Natural killer cell (primary cell): ENCODE measurements at places on chromosomes 11 and 22. TPM values are rescaled to one million over a fixed set of nuclear protein-coding genes. Genes with fewer than 3 reads are reported as not detected.

Gene CHRDL2
- not detected for total RNA-seq

Gene TPCN2
- total RNA-seq, result 18.3 TPM

DNA sequence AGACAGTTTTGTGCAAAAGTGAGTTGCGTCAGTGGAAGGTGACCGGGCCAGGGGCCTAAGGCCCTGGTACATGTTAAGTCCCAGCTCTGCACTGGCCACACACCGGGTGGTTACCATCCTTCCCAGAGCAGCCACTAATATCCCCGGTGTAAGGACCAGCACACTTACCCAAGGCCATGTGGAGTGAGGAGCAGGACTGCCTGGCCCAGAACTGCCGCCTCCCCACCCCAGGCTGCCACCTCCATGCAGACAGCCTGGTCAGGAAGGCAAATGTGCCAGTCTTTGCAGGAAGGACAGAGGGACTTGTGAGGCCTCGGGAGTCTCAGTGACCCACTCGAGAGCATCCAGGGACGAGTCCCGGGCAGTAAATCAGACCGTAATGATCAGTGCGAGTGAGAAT is 102.9 kb downstream of the MORC2 start:
- no peak for DNase-seq
- H3K36me3 ChIP-seq, result no peaks in the 10 kb centered on the region
- H3K4me3 ChIP-seq, result no peak overlapping the region
- H3K27ac ChIP-seq, result no peak overlapping the region

- H3K4me3 ChIP-seq, result no peak overlapping the region
- no peaks in the 10 kb centered on the region for H3K27me3 ChIP-seq
- H3K27ac ChIP-seq, result no peak overlapping the region
- H3K4me1 ChIP-seq, result peaks cover 58% of the 10 kb centered on the region
- peaks cover 19% of the 10 kb centered on the region for H3K36me3 ChIP-seq
- peak; percentile 17 for DNase-seq
Observed at GRCh38 chr22:49965091-49966040, 4.8 kb downstream of the PIM3 start.

GRCh38 chr11:35257281-35257680 is 118.3 kb downstream of the CD44 start:
- no peaks in the 10 kb centered on the region for H3K36me3 ChIP-seq
- peak overlapping the region; percentile 56 for H3K27ac ChIP-seq
- peaks cover 4% of the 10 kb centered on the region for H3K4me1 ChIP-seq
- no peak overlapping the region for H3K4me3 ChIP-seq
- H3K27me3 ChIP-seq, result no peaks in the 10 kb centered on the region

DNA sequence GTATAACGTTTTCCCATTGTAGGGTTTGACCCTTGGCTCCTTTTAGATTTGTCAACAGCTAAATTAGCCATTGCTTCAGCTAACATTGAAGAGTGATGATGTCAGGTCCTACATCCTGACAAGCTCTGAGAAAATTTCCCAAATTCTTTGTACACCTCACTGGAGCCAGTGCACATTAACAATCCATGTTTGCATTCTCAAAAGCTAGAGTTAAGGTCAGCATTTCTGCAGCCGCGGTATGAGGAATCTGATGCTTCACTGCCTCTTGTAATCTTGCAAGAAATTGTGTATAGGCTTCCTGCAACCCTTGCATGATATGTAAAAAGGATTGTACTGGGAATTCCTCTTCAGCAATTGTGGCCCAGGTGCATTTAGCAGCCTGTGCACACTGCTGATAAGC is 33.1 kb upstream of the NCAM1 start:
- no peak for DNase-seq
- no peak overlapping the region for H3K27ac ChIP-seq
- H3K4me1 ChIP-seq, result no peaks in the 10 kb centered on the region
- no peak overlapping the region for H3K4me3 ChIP-seq
- H3K27me3 ChIP-seq, result no peaks in the 10 kb centered on the region

DNA sequence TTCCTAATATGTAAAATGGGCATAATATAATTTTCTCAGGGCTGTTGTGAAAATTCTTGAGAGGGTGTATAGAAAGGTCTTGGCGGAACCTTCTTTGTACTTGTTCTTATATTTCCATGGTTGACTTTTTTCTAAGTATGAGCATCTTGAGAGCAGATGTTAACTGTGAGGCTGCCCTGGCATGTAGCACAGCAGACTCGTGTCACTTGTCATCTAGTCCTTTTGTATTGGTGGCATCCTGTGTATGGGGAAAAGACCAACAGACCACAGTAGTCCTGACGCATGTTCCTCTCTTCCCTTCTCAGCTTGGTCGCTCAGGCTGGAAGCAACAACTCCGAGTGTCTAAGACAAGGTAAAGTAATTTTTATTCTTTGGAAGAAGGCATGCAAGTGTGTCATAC is 153.8 kb upstream of the ZBED5 start:
- no peaks in the 10 kb centered on the region for H3K27me3 ChIP-seq
- no peak overlapping the region for H3K27ac ChIP-seq
- H3K4me3 ChIP-seq, result no peak overlapping the region
- H3K36me3 ChIP-seq, result no peaks in the 10 kb centered on the region
- H3K4me1 ChIP-seq, result no peaks in the 10 kb centered on the region
- DNase-seq, result no peak

Gene APLNR
- total RNA-seq, result not detected

DNA sequence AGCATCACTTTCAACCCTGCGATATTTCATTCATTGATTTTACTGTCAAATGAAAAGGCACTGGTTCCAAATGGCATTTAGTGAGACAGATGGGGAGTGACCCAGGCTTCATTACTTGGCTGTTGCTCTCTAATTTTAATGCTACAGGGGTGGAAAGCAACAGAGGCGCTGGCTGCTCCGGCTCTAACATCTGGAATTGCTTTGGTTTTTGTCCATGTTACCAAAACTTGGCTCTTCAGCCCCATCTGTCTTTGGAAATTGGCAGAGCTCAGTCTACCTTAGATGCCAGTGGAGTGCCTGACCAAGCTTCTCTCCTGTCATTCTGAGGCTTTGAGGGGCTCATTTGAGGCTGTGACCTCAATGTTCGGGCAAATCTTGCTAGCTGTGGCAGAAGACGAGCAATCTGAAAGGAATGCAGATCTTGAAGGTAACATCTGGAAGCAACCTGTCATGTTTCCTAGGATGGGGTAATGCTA is 409.5 kb upstream of the SYN3 start:
- no peak overlapping the region for H3K4me3 ChIP-seq
- DNase-seq, result no peak
- no peak overlapping the region for H3K27ac ChIP-seq
- H3K27me3 ChIP-seq, result no peaks in the 10 kb centered on the region
- no peaks in the 10 kb centered on the region for H3K4me1 ChIP-seq

- no peak for DNase-seq
- H3K27ac ChIP-seq, result no peak overlapping the region
- H3K36me3 ChIP-seq, result peaks cover 80% of the 10 kb centered on the region
- H3K27me3 ChIP-seq, result no peaks in the 10 kb centered on the region
- peaks cover 3% of the 10 kb centered on the region for H3K4me1 ChIP-seq
- H3K4me3 ChIP-seq, result no peak overlapping the region
Observed at GRCh38 chr11:47469361-47470179, 20.6 kb upstream of the RAPSN start.

DNA sequence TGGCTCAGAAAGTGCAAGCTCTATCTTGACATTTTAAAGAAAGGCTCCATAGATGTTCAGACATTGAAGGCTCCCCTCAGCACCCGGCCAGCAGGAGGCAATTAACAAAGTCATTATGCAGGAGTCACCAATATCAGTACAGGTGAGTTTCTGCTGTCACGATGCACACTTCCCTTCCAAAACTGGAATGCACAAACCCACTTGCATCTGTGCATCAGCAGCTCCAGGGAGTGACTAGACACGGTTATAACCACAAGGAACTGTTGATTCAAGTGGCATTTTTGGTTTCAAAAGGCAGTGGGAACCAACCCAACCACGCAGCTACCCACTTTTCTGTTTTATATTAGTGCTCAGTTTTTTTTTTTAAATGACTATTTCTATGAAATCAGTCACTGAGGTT is 293.9 kb upstream of the NARS2 start:
- no peak overlapping the region for H3K27ac ChIP-seq
- H3K4me1 ChIP-seq, result no peaks in the 10 kb centered on the region
- no peaks in the 10 kb centered on the region for H3K36me3 ChIP-seq
- DNase-seq, result no peak
- no peak overlapping the region for H3K4me3 ChIP-seq

- DNase-seq, result no peak
- H3K36me3 ChIP-seq, result no peaks in the 10 kb centered on the region
- H3K4me3 ChIP-seq, result no peak overlapping the region
Observed at GRCh38 chr11:114799476-114799875, 121.1 kb downstream of the NXPE2 start.

GRCh38 chr11:116366980-116367645 is 405.7 kb downstream of the BUD13 start:
- no peak for DNase-seq
- no peaks in the 10 kb centered on the region for H3K27me3 ChIP-seq

Gene TEX54
- not detected for total RNA-seq

DNA sequence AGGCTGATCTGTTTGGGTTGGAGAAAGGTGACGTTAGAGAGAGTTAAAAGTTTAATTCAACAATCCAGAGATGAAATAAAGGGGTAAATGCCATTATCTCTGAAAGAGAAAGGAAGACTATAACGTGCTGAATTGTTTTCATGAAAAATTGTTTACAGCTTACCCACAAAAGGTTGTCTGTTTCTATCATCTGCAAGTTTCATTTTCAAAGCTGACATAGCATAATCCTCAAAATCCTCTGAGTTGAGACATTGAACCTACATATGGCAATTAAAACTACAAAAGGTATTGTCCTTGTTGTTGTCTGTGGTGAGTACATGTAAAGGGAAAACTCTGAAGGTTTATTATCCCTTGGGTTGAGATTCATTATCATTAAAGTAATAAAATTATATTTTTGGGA is 569.9 kb downstream of the LUZP2 start:
- no peaks in the 10 kb centered on the region for H3K27me3 ChIP-seq
- no peak overlapping the region for H3K4me3 ChIP-seq
- no peaks in the 10 kb centered on the region for H3K4me1 ChIP-seq
- no peak overlapping the region for H3K27ac ChIP-seq
- no peaks in the 10 kb centered on the region for H3K36me3 ChIP-seq

Gene OR52M1
- total RNA-seq, result not detected

Gene MMP7
- total RNA-seq, result not detected

- no peaks in the 10 kb centered on the region for H3K27me3 ChIP-seq
- DNase-seq, result no peak
- no peaks in the 10 kb centered on the region for H3K36me3 ChIP-seq
- H3K27ac ChIP-seq, result no peak overlapping the region
- no peak overlapping the region for H3K4me3 ChIP-seq
Observed at GRCh38 chr11:112878033-112878601, 83.1 kb upstream of the NCAM1 start.

Gene FAM180B
- 0.25 TPM for total RNA-seq

- peaks cover 26% of the 10 kb centered on the region for H3K4me1 ChIP-seq
- H3K4me3 ChIP-seq, result no peak overlapping the region
- DNase-seq, result no peak
- H3K36me3 ChIP-seq, result no peaks in the 10 kb centered on the region
- no peak overlapping the region for H3K27ac ChIP-seq
Observed at GRCh38 chr22:45980761-45981160, 3.8 kb upstream of the WNT7B start.

Gene ARHGAP8
- total RNA-seq, result 26.5 TPM

GRCh38 chr11:34926831-34927132 is 10.4 kb downstream of the PDHX start:
- H3K4me3 ChIP-seq, result no peak overlapping the region
- H3K4me1 ChIP-seq, result no peaks in the 10 kb centered on the region
- H3K27ac ChIP-seq, result no peak overlapping the region

- H3K4me1 ChIP-seq, result no peaks in the 10 kb centered on the region
- no peak overlapping the region for H3K4me3 ChIP-seq
- H3K36me3 ChIP-seq, result no peaks in the 10 kb centered on the region
- no peaks in the 10 kb centered on the region for H3K27me3 ChIP-seq
Observed at GRCh38 chr22:49297286-49297870, 530.3 kb downstream of the BRD1 start.

Gene OR52N5
- not detected for total RNA-seq

DNA sequence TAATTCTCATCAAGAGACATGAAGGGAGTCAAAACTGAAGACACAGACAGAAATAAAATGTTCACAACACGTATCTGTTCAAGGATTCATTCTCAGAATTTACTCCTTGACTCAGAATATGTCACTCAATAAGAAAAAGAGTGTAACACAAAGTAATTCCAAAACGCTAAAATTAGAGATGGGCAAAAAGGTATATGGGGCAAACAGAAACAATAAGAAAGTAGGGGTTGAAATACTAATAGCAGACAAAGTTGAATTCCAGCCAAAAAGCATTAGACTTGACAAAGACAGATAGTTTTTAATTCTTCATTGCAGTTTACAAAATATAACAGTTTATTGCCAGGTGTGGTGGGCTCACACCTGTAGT is 26.7 kb downstream of the GNB1L start:
- no peak for DNase-seq
- H3K4me1 ChIP-seq, result no peaks in the 10 kb centered on the region
- no peaks in the 10 kb centered on the region for H3K27me3 ChIP-seq

DNA sequence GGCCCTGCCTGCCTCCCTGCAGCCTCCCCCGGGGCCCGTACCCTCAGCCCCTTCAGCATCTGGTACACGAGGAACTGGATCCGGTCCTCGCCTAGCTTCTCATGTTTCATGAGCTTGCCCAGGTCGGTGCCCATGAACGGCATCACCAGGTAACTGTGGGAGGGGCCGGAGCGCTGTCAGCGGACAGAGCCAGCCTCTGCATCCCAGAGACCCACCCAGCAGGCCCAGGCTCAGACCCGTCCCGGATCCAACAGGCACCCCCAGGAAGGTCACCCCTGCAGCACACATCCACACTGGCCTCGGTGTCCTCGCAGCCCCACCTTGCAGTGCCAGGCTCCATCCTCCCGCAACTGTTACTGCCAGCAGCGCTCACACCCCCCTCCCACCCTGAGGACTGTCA is 4.4 kb downstream of the MAPK12 start:
- no peak overlapping the region for H3K27ac ChIP-seq
- H3K4me3 ChIP-seq, result no peak overlapping the region
- H3K36me3 ChIP-seq, result no peaks in the 10 kb centered on the region
- H3K27me3 ChIP-seq, result peaks cover 5% of the 10 kb centered on the region
- no peak for DNase-seq

DNA sequence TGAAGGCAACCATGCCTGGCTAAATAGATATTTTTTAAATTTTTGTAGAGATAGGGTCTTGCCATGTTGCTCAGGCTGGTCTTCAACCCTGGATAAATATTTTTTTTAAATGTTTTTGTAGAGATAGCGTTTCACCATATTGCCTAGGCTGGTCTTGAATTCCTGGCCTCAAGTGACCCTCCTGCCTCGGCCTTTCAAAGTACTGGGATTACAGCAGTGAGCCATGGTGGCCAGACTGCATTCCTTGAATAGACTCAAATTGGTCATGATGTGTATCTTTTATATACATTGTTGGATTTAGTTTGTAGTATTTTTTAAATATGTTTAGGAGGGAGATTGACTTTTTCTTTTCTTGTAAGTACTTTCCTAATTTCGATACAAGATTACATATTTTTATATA is 325.7 kb upstream of the C11orf87 start:
- no peak for DNase-seq
- no peak overlapping the region for H3K4me3 ChIP-seq
- no peaks in the 10 kb centered on the region for H3K4me1 ChIP-seq
- no peak overlapping the region for H3K27ac ChIP-seq
- no peaks in the 10 kb centered on the region for H3K27me3 ChIP-seq
